ENCODE measurements at places on chromosomes 5 and 9.
A peak's percentile ranks its signal among the peaks of the same experiment; 100 is the strongest.

GRCh38 chr5:172078726-172079345 is 72.4 kb upstream of the FBXW11 start:
- DNase-seq, result no peak

GRCh38 chr9:14238079-14238478 is 75.9 kb downstream of the NFIB start:
- no peak for DNase-seq

DNA sequence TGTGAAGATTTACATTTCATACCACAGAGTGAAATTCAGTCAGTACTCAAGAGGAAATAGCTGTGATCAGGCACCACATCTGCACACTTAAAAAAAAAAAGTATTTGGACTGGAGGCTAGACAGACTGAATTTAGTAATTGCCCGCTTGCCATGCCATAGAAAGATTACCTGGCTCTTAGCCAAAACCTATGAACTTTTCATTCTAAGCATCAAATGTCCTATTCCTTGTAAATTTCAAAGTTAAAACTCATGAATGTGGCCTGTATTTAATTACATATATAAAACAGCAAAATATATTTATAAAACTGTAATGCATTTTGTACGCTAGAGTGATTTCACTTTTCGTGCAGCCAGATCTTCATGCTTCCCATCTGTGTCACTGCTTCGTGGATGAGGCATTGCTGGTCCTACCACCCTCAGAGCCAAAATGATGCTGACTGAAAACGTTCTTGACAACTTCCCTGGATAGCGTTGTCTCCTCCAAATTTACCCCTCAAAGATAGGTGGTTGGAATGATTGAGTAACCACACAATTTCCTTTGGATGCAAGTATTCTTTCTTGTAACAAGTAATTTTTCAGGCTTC is 447.9 kb upstream of the SGCD start:
- DNase-seq, result no peak

DNA sequence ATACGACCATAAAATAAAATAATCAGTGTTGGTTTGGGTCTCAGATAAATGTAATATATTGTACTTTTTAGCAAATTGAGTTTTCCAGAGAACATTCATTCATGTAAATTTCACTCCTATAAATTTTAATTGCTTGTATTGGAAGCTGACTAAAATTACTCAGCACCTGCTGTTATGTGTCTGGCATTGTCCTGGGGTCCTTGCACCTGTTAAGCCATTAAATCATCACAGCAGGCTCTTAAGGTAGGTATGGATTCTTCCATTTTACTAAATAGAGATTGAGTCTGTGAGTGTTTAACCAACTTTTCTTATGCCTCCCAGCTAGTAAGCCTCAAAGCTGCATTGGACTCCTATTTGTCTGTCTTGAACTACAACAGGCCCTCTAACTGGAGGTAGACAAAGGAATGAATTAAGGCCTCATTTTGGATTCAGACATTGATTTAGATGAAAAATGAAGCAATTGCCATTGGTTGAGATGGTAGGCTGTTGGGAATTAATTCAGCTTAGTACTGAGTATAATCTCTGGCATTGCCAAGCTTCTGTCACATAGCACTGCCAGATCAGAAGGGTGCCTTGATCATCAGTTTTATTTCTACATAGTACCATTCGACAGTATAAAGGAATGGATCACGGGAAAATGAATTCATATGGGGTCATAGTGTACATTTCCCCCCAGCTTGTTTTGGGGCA is 78.9 kb downstream of the PARP8 start:
- DNase-seq, result no peak

DNA sequence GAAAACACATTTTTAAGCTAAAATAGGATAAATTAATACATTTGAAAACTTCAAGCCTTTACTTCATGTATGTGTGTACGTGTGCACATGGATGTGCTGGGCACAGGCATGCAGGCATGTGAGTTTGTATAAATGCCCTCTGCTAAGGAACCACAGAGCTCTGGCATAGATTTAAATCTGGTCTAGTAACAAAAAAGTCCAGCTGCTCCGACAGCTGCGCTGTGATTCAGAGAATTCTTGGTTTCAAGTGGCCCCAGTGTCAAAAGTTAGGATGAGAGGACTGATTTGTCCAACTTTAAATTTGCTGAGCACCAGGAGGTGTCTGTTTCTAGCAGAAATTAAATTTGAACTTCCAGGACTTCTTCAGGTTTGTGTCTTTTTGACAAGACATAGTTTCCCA is 203.7 kb upstream of the TUT7 start:
- no peak for DNase-seq

- DNase-seq, result peak; percentile 50
Observed at GRCh38 chr5:33936004-33936380, 194 bp upstream of the RXFP3 start.
